ENCODE measurements at places on chromosomes 12 and 14.

DNA sequence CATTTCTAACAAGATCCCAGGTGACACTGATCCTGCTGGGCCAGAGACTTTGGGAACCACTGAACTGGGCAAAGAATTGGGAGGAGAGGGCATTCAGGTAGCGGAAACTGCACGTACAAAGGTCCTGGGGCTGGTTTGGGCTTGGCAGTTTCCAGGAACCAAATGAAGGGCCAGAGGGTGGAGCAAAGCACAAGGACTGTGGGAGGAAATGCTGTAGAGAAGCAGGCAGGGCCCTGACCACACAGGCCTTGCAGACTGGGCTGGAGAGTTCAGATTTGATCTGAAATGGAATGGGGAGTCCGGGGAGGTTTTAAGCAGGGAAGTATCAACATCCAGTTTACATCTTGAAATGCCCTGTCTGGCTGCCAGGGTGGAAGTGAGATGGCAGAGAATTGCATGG, 195.1 kb downstream of the PHETA1 start:
- DNase-seq: no peak

GRCh38 chr14:66645716-66646115, 137.8 kb downstream of the GPHN start:
- no peak for DNase-seq

GRCh38 chr14:94293578-94293924, 483 bp upstream of the SERPINA10 start:
- DNase-seq: no peak

- no peak for DNase-seq
Observed at GRCh38 chr12:123488539-123489230, 30.7 kb downstream of the SNRNP35 start.

GRCh38 chr14:81312289-81312876, 87.7 kb downstream of the STON2 start:
- DNase-seq: no peak

DNA sequence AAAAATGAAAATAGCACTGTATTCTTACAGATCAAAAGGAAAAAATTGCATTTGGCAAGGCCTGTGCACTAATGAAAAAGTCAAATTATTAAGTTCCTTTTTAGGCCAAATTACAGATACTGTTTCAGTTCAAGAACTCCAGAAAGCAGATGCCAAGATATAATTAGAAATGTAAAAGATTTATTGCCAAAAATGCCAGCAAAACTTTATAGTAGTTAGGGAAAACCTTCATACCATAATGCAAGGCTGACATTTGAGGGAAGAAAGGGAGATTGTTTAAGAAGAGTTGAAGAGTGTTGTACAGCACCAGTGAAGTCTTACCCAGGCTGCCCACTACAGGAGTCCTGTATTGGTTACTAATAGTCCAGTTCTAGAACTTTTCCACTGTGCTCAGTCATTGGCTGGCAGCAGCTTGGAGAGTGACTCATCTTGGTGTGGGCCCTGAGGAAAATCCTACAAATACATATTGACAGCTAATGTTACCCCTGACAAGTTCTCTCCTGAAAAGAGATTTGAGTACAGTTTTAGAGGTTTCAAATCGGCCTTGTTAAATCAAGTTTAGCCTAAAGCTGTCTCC, 600.4 kb downstream of the C12orf50 start:
- no peak for DNase-seq

- DNase-seq: no peak
Observed at GRCh38 chr12:18257251-18257650, 4.1 kb upstream of the PIK3C2G start.

DNA sequence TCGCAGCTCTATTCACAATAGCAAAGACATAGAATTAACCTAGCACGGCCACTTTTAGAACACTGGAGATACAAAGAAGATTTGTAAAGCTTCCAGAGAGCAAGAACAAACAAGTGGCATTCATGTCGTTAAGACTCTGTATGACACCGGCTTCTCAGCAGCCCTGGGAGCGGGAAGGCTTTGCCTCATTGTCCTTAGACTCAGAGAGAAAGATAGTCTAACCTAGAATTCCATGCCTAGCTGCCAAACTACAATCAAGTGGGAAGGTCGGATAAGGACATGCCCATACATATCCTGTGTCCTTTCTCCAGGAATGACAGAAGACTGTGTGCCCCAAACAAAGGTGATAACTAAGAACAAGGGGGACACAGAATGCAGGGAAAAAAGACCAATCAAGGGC, 1038.3 kb downstream of the BCL11B start:
- DNase-seq: no peak

GRCh38 chr12:123091230-123092150, 59.4 kb downstream of the PITPNM2 start:
- DNase-seq: no peak

DNA sequence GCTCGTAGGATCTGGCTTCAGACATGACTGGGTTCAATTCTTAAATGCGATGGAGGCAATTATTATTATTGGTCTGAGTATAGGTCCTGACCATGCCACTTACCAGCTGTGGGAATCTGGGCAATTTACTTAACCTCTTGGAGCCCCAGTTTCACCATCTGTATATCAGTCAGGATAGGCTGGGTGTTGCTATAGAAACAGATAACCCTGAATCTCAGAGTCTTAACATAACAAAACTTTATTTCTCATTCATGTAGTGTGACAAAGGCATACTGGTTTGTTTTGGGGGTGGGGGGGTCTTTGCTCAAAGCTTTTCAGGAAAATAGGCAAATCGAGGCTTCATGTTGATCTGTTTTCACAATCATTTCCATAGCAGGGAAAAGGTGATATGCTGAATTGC, 199.6 kb upstream of the SRRM4 start:
- no peak for DNase-seq

GRCh38 chr12:132324841-132325732, 4.3 kb downstream of the GALNT9 start:
- DNase-seq: no peak

GRCh38 chr14:56341766-56342493, 223.7 kb downstream of the PELI2 start:
- DNase-seq: no peak

GRCh38 chr12:15599266-15600037, 189.7 kb downstream of the EPS8 start:
- no peak for DNase-seq

DNA sequence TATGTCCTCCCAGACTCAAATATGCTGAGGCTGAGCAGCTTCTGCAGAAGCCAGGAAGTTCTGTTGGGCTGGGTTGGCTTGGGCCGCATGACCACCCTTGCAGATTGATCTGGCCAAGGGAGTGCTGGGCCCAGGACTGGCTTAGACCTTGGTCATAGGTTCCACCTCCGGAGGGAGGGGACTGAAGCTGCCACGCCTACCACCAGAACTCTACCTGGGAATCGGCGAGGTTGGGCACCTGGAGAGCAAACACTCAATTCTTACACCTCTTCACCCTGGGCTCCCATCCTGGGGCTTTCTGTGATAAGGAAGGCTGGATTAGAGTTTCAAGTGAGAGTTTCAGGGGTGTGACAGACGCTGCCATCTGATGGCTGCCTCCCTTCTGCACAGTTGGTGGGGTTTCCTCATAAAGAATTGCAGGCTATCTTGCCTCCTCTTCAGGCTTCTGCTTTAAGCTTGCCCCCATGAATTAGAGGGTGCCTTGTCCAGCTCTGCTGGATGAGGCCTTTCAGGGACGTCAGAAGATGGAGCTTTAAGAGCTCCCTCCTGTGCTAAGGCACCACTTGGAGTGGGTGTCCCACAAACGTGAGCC, 5.8 kb downstream of the SLC24A4 start:
- no peak for DNase-seq

GRCh38 chr12:71552728-71553501, 110.7 kb downstream of the ZFC3H1 start:
- no peak for DNase-seq

DNA sequence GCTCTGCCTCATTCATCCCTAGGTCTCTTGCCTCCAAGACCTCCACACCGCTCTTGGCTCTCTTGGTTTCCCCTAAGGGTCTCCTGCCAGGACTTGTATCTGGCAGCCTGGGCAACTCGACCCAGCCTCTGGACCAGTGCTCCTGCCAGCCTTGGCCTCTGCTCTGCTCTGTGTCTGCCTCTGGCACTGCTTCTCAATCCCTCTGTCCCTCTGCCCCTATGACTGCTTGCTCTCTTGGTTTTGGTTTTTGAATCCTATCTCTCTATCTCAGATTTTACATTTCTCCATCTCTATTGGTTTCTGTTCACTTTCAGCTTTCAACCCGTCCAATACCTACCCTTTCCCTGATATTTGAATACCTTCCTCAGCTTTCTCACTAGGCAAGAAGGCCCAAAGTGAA, 6.3 kb downstream of the ITGA5 start:
- no peak for DNase-seq

DNA sequence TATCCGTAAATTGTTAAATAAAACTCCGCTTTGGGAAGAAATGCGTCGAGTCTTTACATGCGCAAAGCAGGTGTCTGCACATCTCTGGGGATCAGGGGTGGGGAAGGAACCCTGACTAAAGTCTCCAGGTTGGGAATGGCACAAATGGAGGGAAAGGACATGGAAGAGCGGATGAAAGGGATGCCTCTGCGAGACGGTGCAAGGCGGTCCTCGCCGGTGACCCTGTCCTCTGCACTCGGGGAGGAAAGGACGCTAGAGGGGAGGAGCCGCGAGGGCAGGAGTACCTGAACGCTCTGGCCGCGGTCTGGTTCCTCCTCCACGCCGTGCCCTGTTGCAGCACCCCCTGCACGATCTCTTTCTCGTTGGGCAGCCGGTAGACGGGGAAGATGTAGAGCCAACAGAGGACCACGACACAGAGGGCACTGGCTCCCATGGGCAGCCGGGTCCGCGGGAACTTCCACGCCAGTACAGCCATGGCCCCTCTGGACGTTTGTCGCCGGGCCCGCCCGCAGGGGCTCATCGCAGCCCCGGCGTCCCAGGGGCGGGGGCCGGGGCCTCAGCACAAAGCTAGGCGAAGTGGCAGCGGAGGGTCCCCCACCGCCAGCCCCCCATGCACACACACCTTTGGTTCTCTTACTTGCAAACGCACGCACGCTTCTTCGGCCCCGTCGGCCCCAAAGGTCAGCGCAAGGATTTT, 646 bp downstream of the ST8SIA1 start:
- DNase-seq: no peak

DNA sequence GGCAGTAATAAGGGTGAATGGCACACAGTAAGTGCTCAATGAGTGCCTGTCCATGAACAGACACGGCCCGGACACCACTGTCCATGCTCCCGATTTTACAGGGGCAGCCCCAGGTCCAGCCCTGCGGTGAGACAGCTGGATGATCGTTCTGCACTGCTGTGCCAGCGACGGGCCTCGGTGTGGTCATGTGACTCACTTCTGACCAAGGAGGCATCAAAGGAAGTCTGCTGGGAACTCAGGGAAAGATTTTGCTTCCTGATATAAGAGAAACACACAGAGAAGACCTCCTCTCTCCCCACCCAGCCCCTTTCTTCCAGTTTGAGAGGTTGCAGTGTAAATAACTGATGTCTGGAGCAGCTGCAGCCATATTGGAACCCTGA, 126.6 kb downstream of the SCARB1 start:
- no peak for DNase-seq

GRCh38 chr14:92690171-92691011, 58.0 kb downstream of the LGMN start:
- no peak for DNase-seq

DNA sequence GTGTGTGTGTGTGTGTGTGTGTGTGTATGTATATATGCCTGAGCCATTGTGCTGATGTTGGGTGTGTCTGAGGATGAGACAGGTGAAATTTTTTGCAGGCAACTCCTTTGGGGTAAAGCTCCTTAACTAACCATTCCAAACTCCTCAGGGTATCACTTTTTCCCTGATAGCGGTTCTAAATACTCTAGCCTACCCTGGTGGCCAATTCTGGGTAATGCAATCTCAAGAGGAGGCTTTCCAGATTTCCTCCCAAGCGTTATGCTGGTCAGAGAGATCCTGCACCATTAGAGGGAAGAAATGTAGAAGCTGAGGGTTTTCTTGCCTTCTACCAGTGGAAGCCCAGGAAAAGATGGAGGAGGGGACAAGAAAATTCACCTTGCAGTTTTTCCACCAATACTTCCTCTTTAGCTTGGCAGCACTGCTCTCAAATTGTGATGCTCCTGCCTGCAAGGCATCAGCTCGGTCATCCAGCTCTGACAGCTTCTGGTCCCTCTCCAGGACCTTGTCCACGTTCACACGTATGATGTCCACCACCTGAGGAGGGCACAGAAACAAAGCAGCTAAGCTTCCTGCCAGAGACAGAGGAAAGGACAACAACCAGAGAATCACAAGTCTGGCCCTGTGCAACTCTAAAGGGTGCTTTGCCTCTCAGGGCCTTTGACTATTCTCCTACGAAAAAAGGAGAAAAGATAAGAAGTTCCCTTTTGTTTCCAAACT, 4.9 kb downstream of the VAMP1 start:
- no peak for DNase-seq

DNA sequence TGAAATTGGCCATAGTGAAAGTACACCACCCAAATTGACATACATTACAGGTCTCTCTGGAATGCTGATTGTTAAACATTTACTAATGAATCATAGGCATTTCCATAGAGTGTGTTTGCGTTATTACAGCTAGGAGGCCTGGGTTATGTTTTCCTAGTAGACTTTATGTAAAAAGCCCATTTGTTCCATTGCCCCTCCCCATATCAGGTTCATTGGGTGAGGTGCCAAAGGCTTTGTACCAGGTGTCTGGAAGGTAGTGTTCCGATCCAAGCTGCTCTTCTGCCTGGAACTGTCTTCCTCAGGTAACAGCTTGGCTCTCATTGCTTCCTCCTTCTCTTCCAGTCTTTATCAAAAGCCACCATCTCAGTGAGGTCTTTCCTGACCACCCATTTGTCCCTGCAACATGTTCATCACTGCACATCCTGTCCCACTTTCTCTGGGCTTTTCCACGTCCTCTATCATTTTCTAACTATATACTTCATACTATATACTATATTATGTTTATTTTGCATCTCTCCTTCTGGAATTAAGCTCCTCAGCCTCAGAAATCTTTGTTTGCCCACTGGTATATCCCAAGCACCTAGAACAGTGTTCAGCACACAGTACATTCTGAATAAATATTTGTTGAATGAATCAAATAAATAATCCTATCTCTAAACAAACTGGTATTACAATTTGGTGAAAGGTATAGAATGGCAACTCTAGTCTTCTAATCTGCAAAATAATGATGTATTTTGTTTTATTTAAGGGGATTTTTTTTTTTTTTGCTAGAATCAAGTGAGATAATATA, 252.3 kb downstream of the KTN1 start:
- DNase-seq: no peak

- no peak for DNase-seq
Observed at GRCh38 chr12:52193991-52194390, 2.2 kb upstream of the KRT80 start.

DNA sequence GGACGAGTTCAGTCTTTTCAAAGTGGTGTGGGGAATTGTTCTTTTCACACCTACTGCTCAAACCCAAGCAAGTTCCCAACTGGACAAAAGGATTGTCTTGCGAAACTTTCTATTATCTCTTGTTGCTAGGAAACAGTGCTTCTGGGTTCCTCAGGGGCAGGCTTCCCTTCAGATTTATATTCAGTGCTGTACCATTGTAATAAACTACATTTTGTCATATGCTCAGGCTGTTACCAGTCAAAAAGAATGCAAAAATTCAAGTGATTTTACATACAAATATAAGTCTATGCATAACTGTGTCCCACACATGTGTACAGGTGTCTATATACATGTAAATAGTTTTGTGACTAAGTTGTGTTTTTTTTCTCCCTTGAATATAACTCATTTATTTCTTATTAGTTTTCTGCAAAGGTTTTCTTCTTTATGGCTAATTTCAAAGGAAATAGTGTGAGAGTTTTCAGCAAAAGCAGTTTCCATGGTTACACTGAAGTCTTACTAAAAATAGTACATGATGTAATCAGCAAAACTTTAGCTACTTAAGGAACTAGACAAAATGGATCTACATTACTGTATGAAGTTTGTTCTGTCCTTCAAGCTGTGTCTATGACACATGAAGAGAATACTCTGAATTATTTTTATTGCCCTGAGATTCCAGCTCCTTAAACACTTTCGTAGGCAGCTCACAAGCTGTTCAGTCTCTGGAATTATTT, 430.2 kb upstream of the TMPO start:
- DNase-seq: no peak

Measured in stimulated activated CD4-positive, alpha-beta T cell treated with anti-CD3 and anti-CD28 coated beads, Interleukin-12 subunit alpha, Interleukin-12 subunit beta, amount 100 ng/mL, for 48 hours (primary cell).